ENCODE measurements at places on chromosomes 3 and 15.

DNA sequence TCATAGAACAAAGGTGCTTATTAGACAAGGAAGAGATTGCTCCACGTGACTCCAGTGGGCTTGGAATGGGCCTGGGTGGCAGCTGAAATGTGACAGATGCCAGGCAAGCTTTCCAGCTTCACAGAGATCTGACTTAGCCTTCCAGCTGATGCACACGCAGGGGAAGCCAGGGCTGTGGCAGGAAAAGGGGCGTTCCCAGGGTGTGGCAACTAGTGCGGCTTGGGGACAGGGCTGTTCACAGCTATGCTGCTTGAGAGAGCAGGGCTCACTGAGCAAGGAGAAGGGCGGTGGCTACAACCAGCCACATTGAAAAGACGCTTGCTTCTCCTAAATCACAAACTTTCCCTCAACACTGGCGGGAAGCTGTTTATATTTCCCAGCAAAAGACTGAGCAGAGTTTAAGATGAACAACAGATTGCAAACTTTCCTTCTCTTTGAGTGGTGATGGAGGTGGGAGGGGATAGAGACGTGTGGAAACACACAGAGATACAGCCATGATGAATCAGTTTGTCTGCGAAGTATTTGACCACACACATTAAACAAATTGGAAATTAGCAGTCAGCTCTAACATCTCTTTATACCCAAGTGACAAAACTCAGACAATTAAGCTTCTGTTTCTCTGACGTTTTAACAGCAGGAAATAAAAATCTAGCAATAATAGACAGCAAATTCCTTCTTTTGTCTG is 127.5 kb downstream of the BDH1 start:
- peak; percentile 69 for DNase-seq

- no peak for DNase-seq
Measured at GRCh38 chr3:171013822-171014748, 12.4 kb downstream of the SLC2A2 start.

DNA sequence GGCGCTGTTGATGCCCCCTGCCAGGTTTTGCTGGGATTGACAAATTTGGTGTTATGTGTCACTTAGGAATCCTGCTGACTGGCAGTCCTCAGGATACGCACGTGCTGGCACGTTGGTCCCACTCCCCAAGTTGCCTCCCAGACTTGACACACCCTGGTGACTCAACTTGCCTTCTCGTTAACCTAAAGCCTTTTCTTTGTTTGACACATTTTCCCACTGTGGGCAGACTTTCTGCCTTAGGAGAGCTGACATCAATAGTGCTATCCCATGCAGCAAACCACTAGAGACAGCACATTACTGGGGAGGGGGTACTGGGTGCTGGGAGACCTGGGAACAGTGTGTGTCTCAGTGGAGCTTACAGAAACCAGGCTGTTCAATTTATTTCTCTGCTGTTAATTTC is 104.3 kb downstream of the OXNAD1 start:
- peak; percentile 84 for DNase-seq

DNA sequence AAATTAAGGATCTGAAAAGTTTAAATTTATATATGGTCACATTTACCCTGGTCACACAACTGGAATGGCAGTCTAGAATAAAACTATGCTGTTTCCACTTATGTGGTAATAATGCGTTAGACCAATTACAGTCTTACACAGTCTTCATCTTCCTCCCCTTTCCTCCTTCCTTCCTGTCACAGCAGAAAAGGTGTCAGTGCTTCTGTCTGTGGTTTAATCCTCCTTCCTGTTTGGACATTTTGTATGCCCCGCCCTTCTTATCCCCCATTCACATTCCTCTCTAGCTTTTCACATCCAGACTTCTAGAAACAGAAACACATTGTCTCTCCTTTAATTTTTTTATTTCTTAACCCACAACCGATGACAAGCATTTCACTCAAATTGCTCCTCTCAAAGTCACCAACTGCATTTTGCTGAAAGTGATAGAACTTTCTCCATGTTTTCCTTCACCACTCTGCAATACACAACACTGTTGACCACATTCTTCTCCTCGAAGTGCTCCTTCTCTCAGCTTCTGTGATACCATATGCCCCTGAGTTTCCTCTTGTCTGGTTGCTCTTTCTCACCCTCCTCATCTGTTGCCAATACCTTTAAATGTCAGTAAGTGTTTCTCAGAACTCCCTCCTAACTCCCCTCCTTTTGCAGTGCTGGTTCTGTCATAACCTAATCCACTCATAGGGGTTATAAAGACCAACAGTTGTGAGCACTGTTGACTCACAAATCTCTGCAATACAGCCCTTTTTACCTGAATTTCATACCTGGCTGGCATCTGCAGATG is 271.6 kb downstream of the UBE2E2 start:
- DNase-seq, result no peak

DNA sequence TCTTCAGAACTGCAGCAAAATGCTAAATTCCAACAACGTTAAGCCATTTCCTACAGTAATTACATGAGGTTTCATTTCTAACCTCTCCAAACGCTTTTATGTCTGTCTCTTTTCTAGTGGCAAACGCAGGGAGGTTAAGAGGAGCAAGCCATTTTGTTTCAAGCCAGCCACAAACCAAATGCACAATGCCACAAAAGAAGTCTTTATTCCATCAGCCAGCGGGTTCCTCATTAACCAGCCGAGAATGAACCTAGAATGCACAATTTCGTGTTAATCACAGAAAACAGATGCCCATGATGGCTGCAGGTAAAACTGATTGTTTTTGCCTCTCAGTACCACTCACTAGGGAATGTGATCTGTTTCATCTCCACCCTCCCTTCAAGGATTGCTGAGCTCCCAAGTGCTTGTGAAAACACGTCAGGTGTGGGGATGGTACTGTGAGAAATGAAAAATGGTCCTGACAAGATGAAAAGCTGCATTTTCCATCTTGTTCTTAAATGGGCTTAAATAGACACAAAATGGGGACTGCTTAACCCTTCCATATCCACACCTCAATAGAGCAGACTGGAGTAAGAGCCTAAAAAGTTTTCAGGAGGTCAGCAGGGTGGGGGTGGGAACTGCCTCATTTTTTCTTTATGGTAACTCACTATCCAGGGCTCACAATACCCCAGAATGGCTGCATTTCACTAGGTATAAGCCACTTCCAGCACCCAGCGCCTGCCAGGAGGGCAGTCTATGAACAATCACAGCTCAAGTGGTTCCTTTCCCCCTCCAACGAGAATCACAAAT is 277.1 kb downstream of the MAGI1 start:
- no peak for DNase-seq

DNA sequence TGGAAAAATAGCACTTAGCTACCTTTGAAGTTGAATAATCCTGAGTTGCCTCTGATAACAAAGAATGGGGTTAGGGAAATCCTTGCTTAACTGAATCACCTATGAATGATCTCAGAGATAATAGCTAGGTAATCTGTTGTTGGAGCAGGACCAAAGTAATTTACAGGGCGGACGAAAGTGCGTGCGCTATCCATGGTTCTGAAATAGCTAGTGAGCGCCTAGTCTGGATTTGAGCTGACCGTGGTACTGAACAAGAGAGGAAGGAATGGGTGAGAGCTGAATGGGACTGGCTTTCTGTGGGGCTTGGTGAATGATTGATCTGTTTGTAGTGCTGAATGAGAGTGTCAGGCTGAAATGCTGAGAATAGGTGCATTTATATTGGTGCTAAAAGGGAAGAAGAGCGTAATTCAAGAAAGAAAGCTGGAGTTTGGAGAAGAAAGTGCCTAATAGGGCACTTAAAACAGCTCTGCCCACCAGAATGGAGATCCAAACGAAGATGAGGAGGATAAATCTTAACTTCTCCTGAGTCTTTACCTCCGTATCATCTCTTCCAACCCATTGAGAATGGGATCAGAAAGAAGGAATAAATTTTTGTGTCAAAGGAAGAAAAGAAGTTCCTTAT is 10.1 kb downstream of the SCN10A start:
- DNase-seq, result peak; percentile 56

DNA sequence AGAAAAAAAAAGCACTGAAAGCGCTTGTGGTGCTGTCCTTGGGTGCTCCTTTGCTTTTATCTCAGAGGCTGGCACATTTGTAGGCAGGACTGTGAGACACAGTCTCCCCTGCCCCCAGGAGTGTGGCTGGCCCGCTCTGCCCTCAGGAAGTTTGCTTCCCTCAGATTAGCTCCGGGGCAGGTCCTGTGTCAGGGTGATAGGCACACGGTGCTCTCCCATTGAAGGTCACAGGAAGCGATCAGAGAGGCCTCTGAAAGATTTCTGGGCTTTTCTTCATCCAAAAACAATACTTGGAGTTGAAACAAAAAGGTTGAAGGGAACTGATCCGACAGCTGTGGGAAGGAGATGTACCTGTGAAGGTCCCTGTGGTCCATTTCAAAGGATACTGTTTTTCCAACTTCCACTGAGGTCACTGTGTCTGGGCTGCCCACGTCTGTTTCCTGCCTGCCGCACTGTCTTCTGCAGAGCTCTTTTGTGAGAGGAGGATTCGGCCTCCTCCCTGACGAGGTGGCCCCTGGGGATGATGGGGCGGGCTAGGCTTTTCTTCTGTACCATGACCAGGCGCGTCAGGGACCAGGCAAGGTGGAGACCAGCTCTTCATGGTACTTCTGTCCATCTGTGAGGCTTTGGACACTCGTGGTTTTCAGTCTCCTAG is 330.5 kb upstream of the CTDSPL start:
- DNase-seq, result no peak

DNA sequence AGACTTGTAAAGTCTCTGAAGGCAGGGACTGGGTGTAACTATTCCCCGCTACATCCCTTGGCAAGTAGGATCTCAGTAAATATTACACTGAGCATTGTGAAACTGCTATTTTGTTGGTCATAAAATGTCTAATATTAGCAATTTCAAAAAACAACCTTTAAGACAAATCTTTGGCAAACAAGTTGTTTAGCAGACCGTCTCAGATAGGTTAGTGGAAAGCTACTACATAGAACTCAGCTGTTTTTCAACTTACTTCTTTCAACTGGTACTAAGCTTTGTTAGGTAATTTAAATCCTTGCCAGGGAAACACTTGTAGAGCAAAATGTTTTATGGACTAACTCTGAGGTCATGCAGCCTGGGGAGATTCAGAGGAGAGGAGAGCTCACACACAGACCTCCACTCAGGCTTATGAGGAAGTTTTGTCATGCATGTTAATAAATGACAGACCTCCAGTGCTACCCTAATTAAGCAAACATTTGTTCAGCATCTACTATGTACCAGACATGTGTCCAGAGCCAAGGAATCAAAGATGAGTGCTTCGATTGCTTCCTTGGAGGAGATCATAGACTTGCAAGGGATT is 61.6 kb upstream of the STAC start:
- no peak for DNase-seq

DNA sequence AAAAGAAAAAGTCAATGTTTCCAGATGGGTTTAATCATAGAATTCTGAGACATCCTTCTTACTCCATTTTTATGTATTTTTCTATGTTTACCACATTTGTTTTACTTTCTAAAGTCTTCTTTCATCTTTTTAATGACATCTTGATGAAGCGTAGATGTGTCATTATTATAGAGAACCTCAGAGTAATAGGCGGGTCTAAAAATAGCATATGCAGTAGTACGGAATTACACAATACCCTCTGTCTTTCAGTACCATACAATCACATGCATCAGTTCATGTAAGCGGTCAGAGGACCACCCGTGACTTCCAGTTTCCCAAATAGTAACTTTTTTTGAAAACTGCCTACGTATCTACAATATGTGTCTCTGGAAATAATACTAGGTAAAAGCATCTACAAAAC is 224.0 kb downstream of the PLOD2 start:
- peak; percentile 26 for DNase-seq

DNA sequence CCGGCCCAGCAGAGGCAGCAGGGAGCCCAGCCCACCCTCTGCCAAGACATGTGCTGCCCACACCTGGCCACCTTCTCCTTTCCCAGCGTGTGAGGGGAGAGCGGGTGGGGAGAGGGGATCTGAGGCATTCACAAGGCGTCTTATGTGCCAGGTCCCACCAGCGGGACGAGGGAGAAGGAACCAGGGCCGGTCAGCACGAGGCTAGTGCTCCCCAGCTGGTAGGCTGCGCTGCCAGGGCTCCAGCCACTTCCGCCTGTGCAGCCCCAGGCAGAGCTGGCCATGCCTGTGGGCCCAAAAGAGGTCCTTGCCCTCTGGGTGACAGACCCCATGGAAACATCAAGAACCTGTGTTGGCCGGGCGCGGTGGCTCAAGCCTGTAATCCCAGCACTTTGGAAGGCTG is 5.9 kb downstream of the MESP1 start:
- DNase-seq, result no peak

DNA sequence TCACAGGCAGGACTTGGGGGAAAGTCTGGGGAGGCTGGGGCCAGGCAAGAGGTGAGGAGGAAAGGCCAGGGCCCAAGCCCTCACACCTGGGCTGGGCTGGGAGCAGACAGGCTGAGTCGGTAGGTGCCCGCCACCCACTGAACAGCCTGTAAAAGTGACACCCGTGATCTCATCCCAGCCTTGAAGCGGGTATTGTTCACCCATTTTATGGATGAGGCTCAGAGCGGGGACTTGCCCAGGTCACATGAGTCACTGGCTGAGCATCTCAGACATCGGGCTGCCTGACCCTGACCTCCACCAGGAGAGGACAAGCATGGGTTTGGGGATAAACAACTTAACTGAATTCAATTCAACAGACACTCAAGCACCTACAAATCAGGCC is 52.0 kb upstream of the CTSH start:
- peak; percentile 12 for DNase-seq

- DNase-seq, result peak; percentile 60
Measured at GRCh38 chr15:90463381-90463780, 66.3 kb upstream of the CRTC3 start.

- DNase-seq, result no peak
Measured at GRCh38 chr3:58557491-58557890, 19.7 kb downstream of the FAM107A start.

- peak; percentile 37 for DNase-seq
Measured at GRCh38 chr3:10344147-10344943, 23.4 kb upstream of the SEC13 start.

DNA sequence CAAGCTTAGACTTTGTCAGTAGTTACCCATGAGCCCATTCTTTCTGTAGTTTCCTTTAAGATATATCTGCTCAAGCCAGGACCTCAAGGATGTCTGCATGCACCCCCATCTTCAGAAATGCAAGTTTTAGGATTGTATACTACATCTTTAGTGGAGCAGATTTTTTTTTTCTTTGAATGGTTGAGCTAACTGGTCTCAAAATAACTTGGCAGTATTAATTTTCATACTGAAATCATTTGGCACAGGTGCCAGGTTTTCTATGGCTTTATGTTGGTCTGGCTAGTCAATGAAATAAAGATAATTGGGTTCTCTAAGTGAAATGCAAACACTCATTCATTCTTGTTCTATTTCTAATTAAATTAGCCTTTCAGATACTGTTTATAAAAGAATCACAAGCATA is 108.9 kb downstream of the ATG7 start:
- no peak for DNase-seq

- DNase-seq, result no peak
Measured at GRCh38 chr3:13574798-13575451, 26.0 kb downstream of the FBLN2 start.

DNA sequence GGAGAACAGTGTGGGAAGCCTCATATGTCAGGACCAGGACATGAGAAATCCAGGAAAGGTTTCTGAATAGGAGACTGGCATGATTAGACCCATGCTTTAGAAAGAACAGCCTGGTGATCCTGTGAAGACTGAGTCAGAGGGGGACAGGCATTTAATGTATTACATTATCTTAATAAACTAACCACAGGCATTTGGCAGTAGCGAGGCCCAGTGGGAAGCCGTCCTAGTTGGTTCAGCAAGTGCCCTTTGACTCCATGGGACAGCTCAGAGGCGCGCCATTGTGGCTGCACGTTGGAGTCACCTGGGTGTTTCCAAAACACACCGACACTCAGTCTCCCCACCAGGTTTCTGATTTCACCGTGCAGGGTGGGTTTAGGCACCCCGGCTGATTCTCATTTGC is 90.5 kb upstream of the DGKG start:
- peak; percentile 44 for DNase-seq

Measured in bronchial epithelial cell (primary cell).